ENCODE measurements at places on chromosomes 2 and 18.

GRCh38 chr2:41510108-41510507 is 537.7 kb upstream of the PKDCC start:
- DNase-seq, result no peak

DNA sequence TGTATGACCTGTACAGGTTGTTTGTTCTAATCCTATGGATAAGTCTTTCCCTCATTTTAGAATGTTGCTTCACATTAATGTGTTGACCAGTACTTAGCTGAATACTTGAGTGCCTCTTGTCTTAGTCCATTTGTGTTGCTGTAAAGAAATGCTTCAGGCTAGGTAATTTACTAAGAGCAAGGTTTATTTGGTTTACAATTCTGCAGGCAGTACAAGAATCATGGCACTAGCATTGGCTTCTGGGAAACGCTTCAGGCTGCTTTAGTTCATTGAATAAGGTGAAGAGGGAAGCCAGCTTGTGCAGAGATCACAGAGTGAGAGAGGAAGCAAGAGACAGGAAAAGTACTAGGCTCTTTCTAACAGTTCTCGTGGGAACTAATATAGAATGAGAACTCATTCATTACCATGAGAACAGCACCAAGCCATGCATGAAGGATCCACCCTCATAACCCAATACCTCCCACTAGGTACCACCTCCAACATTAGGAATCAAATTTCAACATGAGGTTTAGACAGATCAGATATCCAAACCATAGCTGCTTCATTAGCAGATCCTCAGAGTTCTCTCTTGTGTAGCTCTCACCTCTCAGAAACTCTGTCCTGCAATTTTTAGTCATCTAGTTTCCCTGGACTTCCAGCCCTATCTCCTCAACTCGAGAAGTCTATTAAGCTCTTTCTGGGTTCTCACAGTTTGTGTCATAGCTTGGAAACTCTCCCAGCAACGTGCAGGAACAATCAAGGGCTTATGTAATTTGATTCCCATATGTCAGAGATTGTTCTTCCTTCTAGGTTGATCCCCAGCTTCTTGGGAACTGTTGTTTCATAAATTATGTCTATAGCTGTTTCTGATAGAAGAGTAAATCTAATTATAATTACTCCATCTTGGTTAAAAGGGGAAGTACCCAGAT is 2082.3 kb upstream of the CELF4 start:
- DNase-seq, result peak; percentile 59

GRCh38 chr2:97840198-97840597 is 126.8 kb downstream of the ZAP70 start:
- DNase-seq, result no peak

DNA sequence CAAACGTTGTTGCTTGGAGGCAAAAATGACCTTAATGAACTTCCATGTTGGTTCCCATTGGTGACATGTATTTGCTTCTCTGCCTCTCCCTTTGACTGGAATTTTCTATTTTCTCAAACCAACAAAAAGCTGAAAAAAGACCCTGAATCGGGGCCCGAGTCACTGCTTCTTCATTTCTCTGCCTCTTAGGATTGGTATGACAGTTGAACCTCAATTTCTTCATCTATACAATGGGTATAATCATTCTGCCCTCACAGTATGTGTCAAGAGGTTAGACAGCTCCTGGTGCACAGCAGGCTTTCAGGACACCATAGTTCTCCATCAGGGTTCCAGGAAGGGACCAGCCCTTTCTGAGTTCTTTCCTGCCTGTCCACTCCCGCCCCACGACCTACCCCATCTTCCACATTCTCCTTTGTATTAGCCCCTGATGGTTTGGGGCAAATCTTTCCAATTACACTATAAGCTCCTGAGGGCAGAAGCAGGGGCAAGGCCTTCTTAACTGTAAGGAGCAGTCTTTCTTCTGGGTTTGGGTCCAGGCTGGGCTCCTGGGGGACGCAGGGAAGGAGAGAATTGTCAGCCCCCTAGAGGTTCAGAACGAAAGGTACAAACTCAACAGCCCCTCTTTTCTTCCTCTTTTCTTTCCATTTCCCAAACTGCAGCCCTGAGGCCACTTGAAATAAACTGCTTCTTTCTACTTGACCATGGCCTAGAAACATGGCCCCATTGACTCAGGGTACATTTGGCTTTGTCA is 6.3 kb upstream of the PKDCC start:
- DNase-seq, result no peak

GRCh38 chr18:68176901-68177300 is 538.0 kb downstream of the TMX3 start:
- no peak for DNase-seq

- no peak for DNase-seq
Measured at GRCh38 chr2:226754821-226755604, 44.6 kb downstream of the IRS1 start.

- DNase-seq, result no peak
Measured at GRCh38 chr2:197159661-197160211, 150.8 kb downstream of the ANKRD44 start.

- no peak for DNase-seq
Measured at GRCh38 chr2:169119851-169120250, 50.5 kb downstream of the DHRS9 start.

GRCh38 chr2:231884438-231885140 is 41.6 kb downstream of the NPPC start:
- DNase-seq, result no peak

DNA sequence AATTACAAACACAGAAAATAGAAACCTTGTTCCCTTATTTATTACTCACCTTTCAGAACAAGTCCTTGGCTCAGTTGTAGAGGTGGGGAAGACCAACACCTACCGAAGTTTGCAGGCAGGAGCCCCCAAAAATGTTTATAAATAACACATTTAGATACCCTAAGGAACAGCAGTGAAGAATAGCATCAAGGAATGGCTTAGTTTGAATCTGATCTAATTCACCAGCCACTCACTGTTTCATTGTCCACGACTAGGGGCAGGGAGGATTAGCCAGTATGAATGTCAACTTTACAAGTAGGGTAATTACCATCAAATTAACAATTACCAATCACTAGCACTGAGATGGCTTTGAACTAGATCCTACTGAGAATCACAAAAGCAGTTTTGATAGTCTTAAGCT is 65.4 kb downstream of the PRPF40A start:
- DNase-seq, result no peak

DNA sequence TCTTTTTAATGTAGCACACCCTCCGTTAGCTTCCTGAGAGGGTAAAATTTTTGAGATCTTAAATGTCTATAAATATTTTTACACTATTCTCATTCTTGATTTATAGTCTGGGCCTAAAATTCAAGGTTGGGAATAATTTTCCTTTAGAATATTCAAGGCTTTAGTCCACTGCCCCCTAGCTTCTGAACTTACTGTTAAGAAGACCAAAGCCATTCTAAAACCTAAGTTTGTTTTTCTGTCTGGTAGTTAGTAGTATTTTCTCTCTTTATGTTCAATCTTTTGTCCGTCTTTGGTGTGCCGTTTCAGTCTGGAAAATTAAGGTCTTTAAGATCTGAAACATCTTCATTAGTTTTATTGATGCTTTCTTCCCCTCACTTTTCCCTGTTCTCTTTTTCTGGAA is 14.5 kb downstream of the OSBPL6 start:
- DNase-seq, result peak; percentile 30

DNA sequence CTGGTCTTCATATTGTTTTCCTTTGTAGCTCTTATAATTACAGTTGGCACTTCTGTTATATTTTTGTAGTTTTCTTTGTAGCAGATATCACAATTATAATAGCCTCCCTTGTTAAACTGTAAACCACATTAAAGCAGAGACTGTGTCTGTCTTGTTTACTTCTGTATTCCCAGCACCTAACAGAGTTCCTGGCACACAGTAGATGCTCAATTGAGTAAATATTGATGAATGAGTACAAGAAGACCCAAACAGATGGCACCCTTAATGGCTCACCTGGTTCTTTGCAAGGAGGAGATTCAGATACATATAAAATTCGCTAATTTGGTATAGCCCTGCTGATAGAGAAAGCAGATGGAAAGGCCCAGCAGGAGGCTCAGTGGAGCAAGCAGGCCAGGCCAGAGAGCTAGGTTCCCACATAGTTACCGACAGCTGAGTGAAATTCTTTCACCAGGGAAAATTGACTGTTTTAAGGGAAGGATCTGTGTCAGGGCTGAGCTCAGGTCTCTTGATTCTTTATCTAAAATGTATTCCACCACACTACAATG is 120.1 kb downstream of the NUP35 start:
- DNase-seq, result no peak

DNA sequence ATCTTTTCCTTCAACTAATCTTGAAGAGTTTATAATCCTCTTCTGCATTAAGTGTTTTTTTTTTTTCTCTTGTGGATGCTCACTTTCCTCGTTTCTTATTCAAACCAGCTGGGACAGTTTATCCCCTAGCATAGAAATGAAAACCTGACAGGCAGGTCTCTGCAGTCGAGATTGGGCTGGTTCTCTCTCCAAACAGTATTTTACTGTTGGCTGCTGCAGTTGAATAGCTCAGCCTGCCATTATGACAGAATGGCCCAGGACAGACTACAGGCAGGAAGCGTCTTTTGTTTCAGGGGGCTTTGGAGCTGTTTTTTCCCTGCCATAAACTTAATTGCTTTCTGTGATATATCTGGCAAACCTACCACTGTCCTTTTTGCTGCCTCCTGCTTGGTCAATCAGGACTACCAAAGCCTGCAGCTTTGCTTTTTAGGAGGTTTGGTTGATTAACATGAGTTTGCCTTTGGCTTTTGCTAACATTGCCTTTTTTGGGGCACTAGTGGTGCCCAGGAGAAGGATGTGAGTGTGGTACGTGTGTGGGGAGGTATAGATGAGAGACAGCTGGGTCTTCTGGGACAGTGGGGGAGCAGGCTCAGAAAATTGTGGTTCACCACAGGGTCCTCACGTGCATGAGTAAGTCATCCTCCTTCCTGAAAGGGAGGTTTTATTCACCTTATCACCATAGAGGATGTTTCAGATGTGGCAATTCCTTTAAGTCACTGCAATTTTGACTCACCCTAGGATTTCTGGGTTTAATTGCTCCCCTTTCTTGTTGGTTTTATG is 128.7 kb downstream of the LYPD6B start:
- DNase-seq, result no peak

GRCh38 chr18:34085140-34085739 is 139.5 kb downstream of the NOL4 start:
- no peak for DNase-seq

DNA sequence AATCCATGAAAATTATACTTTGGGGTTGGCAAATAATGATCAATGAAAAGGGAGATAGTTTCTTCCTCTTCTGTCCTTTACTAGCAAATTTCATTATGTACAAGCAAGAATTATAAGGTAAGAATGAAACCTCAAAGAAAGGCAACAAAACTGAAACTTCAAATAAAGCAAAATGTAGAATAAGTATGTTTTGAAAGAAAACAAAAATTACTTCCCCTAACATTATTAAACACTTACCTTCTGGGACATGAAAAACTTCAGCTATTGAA is 29.4 kb downstream of the THADA start:
- no peak for DNase-seq

GRCh38 chr2:70939001-70939838 is 3.5 kb downstream of the ATP6V1B1 start:
- DNase-seq, result no peak

DNA sequence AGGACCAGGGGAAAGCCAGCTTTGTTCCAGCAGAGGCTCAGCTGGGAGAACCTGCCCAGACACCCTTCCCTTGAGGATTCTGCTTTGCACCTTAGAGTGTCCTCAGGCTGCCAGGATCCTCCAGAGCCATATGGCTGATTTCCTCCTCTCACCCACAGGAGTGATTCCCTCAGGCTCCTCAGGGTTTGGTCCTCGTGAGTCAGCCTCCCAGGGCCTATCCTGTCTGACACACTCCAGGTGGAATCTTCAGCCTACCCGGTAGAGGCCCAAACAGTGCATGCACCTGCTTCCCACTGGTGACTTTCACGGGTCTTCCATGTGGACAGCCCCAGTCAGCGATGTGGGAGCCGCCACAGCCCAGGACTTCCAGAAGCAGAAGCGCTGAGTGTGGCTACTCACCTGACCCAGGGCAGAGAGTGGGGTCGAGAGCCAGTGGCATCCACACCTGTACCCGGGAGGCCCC is 73.3 kb downstream of the TFCP2L1 start:
- no peak for DNase-seq

GRCh38 chr18:39564716-39565115 is 1999.1 kb upstream of the CELF4 start:
- no peak for DNase-seq

GRCh38 chr2:109242210-109242653 is 113.2 kb downstream of the SH3RF3 start:
- no peak for DNase-seq

DNA sequence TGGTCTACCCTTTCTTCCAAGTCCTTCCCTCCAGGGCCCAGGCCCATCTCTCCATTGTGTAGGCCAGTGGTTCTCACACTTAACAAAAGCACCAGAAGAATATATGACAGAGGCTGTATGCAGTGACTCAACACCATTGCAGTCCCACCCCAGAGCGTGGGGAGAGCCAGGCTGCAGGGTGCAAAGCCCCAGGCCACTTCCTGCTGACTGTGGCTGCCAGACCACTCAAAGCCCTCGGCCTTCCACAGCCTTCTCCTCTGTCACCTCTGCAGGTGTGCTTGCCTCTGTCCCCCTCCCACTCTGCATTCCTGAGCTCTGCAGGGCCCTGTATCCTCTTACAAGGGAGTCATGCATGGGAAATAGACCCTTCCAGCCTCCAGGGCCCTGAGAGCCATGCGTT is 40.4 kb upstream of the ARHGEF4 start:
- DNase-seq, result no peak

DNA sequence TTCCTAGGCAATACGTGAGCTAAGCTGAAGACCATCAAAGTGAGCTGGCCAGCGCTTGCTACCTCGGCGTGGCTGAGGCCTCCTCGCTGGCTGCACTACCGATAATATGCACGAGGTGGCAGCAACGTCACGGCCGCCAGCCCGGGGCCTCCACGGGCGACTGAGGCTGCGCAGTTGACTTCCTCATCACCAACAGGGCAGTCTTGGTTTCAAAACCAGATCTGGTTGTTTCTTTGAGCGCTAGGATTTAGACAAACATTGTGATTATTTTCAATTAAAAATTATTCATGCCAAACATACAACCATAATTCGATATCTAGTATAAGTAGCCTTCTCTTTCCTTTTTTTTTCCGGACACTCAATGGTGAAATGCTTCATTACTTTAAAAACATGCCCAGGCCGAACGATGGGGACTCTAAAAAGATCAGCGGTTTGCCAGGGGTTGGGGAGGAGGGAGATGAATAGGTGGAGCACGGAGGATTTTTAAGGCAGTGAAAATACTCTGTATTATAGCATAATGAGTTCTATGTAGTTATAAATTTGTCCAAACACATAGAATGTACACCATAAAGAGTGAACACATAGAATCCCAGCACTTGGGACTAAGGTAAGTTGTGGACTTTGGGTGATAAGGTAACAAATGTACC is 52.0 kb downstream of the CYBRD1 start:
- peak; percentile 91 for DNase-seq

GRCh38 chr18:76756531-76757253 is 65.7 kb upstream of the ZNF236 start:
- no peak for DNase-seq

- peak; percentile 58 for DNase-seq
Measured at GRCh38 chr2:112772322-112772721, 7.9 kb upstream of the CKAP2L start.

- DNase-seq, result no peak
Measured at GRCh38 chr18:48213791-48214190, 195.4 kb downstream of the ZBTB7C start.

- DNase-seq, result no peak
Measured at GRCh38 chr2:192218377-192218776, 23.6 kb upstream of the TMEFF2 start.

All from OCI-M1 (cell line).